NCI-H1417 (cell line): ENCODE measurements at places on chromosomes 13 and 19.

DNA sequence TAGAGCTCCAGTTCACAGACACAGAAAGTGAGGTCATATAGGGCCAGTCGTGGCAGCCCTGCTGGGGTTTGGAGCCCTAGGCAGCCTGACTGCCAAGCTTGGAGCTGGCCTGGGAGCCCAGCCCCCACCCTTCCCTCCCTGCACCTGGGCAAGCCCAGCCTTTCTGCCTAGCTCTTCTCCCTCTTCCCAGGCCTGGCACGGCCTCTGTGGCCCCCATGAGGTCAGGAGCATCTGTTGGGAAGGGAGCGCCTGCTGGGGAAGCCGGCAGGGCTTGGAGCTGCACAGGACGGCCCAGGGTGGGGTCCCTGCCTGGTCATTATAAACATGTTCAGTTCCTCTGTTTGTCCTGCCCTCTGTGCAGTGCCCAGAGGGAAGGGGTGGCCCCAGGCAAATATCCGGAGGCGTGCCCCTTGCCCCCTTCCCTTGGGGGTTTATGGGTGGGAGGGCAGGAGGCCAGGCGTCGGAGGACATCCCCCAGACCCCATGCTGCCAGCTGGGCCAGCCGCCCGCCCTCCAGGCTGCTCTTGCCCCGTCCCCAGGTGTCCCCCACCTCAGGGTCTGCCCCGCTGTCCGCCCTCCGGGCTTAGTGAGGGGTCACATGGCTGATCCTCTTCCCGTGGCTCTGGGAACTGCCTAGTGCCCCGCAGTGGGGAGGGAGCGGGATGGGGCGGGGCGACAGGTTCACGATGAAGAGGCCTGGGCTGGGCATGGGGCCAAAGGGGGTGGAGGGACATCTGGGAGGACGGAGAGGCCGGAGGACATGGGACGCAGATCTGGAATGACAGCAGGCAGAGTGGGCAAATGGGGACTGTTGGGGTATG lies 30.0 kb upstream of the NCCRP1 start:
- DNase-seq: peak; percentile 58

DNA sequence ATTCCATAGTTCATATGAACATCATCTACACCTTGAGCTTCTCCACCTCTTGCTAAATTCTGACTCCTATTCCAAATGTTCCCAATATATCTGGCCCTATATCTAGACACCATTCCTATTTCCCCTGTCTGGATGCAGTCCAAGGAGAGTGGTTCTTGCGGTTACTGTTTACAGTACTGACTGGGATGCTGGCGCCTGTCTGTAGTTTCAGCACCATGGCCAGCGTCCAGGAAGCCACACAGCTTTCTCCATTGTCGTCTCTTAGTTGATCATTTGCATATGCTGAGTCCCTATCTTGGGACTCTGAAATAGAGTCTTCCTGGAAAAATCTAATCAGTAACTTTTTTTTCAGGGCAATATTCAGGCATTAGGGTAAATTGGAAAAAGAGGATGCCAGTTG lies 14.9 kb downstream of the LAIR2 start:
- no peak for DNase-seq

DNA sequence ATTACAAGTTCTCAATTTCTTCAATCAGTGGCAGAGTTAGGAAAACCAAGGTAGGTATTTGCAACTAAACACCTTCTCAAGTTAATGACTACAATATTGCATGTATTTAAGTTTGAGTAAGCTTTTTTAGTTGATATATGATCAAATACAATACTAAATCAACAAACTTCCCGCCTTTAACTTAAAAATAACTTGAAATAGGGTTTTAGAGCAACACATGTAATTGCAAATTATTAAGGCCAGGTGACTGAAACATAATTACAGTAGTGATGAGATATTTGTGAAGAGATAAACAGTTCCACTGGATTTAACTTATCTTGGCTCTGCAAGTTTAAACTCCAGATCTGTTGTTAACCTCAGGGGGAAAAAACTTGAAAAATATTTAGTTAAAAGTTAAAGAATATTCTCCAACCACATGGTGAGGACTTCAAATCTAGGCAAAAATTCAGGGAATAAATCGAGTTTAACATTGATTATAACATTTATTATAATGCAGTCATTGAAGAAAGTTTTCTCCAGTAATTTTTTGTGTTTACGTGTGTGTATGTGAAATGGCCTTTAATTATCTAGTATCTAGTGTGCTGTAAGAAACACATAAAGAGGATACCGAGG lies 3.6 kb downstream of the DACH1 start:
- no peak for DNase-seq

DNA sequence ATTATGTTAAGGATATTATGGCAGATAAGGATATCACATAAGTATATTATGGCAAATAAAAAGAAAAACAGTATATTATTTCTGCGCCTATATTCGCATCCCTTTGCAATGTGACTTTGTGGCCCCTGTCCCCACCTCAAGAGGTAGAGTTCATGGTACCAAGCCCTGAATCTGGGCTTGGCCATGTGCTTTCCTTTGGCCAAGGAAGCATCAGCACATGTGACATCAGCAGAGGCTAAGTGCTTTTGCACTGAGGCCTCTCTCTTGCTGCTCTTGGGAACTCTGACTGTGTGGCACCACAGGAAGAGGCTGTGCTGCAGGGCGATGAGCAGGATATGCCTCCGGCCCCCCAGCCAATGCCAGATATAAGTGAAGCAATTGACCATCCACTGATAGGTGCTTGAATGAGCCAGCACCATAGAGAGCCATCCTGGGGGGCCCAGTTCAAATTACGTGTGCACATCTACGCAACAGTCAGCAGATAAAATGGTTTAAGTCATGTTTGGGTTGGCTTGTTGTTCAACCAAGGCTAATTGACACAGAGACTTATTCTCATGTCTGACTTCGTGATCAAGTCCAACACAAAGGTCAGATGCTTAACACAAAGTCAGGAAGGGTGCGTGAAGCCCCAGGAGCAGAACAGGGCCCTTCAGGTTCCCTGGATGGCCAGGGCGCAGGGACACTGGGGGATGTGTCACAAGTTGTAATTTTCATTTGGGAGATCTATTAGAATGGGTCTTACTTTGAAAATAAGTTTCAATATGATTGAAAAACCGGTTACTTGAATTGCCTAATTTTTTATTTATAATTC lies 173.3 kb downstream of the COL4A1 start:
- no peak for DNase-seq

GRCh38 chr13:33326246-33326645 lies 40.7 kb upstream of the STARD13 start:
- no peak for DNase-seq

- no peak for DNase-seq
Observed at GRCh38 chr13:67353941-67354340, 123.8 kb upstream of the PCDH9 start.

DNA sequence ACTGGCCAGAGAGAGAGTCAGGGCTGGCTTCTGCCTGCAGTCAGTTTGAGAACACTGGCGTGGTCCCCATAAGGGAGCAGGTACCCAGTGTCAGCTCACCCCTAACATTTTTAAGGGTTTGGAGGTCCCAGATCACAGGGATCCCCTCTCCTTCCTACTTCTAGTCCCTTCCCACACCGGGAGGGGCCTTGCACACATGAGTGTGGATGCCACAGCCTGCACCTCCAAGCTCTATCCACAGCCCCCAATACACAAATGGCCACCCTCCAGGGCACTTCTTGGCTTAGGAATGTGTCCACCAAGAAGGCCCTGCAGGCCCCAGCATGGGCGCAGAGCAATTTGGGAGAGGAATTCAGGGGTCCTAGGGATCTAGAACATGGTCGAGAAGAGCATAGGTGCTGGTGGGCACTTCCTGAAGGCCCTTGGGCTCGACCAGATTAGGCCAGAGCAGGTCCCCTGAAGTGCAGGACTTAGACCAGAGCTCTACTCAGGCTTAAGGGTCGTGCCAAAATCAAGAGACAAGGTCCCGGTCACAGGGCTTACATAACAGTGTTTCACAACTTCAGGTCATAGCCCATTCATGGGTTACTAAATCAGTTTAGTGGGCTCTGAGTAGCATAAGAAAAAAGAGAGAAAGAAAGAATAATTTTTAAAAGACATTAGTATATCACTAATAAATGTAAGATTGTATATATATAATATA lies 16.0 kb downstream of the FXYD5 start:
- DNase-seq: no peak

DNA sequence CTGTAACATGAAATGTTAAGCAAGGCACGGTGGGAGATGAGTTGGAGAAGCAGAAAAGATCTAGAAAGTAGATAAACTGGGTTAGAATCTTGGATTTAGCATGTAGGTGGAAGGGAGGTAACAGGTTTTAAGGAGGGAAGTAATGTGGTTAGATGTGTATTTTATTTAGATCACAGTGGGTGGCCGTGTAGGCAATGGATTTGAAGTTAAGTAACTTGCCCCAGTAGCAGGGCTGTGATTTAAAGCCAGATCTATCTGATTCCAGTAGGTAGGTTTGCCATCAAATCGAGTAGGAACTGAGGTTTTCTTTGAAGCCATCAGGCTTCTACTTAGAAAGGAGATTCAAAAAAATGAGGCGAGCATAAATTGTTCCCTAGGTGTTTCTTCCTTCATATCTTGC lies 50.6 kb upstream of the IL17D start:
- no peak for DNase-seq

GRCh38 chr13:40681341-40682146 lies 15.1 kb upstream of the FOXO1 start:
- no peak for DNase-seq

DNA sequence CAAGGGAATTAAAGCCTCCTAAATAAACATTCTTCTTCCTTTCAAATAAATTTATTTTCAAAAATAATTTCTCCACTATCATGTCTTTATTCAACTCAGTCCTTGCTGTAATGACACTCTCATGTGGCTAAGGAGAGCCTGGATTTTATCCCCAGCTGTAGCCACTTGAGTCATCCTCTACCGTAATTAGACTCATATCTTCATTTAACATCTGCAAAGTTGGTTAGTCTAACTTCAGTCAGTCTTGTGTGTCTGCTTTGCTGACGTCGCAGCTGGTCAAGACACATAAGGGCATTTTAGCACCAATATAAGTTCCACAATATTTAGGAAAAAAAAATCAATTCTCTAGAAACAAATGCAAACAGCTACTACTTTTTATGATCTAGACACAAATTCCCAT lies 776.4 kb upstream of the ATXN8OS start:
- DNase-seq: no peak

- DNase-seq: no peak
Observed at GRCh38 chr19:32669310-32669709, 5.7 kb downstream of the ANKRD27 start.

GRCh38 chr19:7109678-7110289 lies 40.3 kb downstream of the ZNF557 start:
- no peak for DNase-seq

GRCh38 chr19:4861147-4861546 lies 6.3 kb downstream of the PLIN3 start:
- peak; percentile 79 for DNase-seq

GRCh38 chr13:40247845-40248244 lies 418.6 kb downstream of the FOXO1 start:
- DNase-seq: no peak

- no peak for DNase-seq
Observed at GRCh38 chr13:74910415-74910814, 571.6 kb downstream of the TBC1D4 start.

DNA sequence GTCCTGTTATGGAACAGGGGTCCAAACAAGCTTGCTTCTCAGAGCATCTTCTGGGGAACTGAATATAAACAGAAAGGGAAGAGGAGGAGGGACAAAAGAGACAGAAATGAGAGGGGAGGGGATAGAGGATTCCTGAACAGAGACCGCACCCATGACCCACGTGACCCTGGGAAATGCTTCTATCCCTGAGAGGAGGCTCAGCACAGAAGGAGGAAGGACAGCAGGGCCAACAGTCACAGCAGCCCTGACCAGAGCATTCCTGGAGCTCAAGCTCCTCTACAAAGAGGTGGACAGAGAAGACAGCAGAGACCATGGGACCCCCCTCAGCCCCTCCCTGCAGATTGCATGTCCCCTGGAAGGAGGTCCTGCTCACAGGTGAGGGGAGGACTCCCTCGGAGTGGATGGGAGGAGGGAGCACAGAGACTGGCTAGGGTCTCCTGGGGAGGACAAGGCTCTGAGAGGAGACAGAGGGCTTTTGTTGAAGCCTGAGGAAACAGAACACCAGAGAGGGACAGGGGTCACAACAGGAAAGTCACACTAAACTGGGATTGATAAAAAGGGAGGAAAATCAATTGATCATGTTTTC lies at the start of gene CEACAM6:
Gene CEACAM6, plus strand, starts transcription at position 203 of the 586 bp plus-strand sequence. Its CDS starts 109 bp downstream, at position 312.
- no peak for DNase-seq

GRCh38 chr13:59229401-59229800 lies 934.3 kb downstream of the DIAPH3 start:
- DNase-seq: no peak

- DNase-seq: no peak
Observed at GRCh38 chr13:101655435-101655834, 203.0 kb downstream of the ITGBL1 start.

DNA sequence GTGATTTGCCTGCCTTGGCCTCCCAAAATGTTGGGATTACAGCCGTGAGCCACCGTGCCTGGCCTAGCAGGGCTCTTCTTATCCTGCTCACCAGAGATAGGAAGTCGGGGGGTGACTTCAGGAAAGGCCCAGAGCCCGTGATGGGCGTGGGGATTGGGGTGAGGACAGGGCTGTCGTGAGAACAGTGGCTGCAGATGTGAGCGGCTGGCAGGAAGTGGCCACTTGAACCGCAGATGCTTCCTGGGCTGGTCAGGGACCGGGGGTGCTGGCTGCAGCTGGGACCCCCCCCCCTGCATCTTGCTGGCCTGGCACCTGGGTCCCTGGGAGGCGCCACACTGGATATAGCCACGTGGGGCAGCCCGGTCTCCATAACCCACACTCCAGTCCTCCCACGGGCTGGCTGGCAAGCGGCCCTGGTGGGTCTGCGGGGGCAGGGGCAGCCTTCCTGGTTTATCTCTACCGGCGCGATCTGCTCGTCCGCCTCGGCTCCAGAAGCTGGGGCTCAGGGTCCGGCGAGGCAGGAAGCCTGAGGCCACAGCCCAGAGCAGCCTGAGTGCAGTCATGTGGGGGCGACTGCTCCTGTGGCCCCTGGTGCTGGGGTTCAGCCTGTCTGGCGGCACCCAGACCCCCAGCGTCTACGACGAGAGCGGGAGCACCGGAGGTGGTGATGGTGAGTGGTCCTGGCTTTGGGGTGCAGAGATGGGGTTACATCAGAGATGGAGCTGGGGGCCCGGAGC lies at the start of gene F2RL3:
Gene F2RL3, plus strand, starts transcription at position 371 of the 737 bp plus-strand sequence. Its CDS starts 191 bp downstream, at position 562.
- no peak for DNase-seq

- no peak for DNase-seq
Observed at GRCh38 chr13:40127476-40127875, 472.0 kb downstream of the COG6 start.

DNA sequence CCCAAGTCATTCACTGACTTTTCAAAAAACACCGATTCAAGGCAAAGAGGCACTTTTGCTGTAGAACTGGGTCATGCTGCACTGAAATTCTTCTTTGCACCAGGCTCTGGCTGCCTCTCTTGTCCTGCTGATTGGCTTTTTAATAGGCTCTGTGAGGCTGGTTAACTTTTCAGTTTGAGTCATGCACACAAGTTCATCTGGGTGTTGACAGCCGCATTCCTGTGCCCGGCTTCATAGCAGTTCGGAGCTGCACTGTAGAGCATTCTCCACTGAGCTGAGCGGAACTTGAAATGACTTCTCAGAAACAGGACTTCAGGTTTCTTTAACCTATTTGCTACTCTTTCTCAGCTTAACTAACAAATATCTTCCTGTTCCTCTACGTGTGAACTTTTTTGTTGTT lies 978.3 kb downstream of the UQCRFS1 start:
- DNase-seq: no peak
